ENCODE measurements at places on chromosomes 2 and 18.

GRCh38 chr2:175187378-175187777, 5.9 kb upstream of the ATP5MC3 start:
- no peak for DNase-seq

DNA sequence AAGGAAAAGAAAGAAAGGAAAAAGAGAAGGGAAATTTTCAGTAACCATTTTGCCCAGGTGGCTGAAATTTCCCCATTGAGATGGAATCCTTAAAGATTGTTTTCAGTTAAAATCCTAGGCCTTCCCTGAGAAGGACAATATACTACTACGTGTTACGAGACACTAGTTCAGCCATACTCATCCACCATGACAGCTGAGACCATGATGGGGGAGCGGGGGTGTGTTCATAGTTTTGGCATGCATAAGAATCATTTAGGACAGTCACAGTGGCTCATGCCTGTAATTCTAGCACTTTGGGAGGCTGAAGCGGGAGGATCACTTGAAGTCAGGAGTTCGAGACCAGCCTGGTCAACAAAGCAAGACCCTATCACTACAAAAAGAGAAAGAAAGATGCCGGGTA, 28.0 kb downstream of the PLA2R1 start:
- DNase-seq, result no peak

GRCh38 chr2:12456293-12457106, 260.2 kb upstream of the TRIB2 start:
- peak; percentile 72 for DNase-seq

- no peak for DNase-seq
Measured at GRCh38 chr18:32934201-32934600, 161.4 kb upstream of the KLHL14 start.

- no peak for DNase-seq
Measured at GRCh38 chr2:187003611-187004010, 154.6 kb upstream of the ZSWIM2 start.

DNA sequence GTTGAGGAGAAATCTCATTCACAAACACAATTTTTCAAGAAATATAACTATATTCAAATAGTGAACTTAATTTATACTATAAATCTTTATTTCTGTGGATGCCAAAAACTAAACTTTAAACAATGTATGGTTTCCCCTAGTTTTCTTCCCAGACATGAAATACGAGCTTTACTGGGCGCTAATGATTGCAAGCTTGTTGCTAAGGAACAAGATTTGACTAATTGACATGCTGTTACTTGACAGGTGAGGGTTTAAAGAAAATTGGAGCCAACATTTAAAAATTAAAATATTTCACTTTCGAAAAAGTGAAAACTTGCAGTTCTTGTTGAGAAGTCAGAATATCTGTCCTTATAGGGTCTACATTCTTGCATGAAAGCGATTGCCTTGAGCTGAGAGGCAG, 381.0 kb downstream of the MEIS1 start:
- DNase-seq, result no peak

DNA sequence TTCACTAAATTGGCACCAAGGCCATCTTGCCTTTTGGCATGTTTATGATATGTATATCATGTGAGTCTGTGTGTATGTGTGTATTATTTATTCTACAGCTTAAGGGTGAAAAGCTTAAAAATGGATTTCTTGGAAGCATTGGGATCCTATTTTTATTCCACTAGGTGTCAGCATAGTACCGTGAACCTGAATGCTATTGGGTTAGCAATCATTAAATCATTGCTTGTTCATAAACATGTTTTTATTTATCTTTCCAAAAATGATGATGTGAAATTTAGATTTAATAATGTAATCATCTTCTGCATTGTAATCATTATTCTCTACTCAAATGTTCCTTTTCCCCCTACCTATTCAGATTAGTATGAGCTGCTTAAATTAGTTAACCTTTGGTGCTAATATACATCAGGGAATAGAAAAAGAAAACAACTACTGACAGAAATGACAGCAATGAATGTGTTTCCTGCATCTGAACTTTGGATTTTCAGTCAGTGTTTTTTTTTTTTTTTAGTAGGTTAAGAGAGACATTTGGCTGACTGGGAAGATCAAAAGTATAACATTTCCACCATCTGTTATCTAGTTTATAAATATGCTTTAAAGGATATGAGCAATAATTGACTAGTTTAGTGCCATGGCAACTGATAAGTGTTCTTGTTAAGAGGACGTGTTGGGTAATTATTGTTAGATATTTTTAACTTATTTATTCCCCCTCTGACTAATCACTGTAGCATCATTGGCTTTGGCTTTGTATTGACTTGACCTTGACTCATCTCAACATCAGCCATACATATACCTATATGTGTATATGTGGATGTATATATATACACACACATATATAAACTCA, 14.1 kb upstream of the ZSWIM2 start:
- no peak for DNase-seq

GRCh38 chr18:74866577-74866976, 268.9 kb downstream of the ZNF407 start:
- DNase-seq, result no peak

- DNase-seq, result no peak
Measured at GRCh38 chr2:161223139-161223732, 63.0 kb downstream of the TANK start.

DNA sequence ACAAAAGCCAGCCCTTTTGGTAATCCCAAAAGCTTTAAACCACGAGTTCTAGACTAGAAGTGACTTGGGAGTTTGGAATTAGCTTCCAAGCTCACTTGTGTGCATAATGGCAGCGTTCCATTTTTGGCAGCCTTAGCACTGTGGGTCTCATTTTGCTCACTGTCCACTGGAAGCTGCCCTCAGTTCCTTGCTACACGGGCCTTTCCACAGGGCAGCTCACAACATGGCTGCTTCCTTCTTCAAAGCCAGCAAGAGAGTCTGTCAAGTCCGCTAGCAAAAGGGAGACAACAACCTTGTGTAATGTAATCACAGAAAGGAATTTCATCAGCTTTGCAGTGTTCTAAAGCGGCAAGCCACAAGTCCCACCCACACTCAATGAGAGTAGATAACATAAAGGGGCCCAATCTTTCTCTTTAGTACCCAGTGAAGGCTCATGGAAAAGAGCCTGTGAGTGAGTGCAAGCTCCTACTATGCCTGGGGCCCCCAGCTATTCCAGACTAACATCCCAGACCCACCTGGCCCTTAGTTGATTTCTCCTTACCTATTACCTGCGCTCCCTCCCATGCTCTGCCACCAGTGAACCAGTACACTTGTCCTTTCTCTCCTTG, 239.7 kb upstream of the FBXO11 start:
- DNase-seq, result no peak

- DNase-seq, result no peak
Measured at GRCh38 chr2:177340158-177340557, 52.4 kb upstream of the AGPS start.

GRCh38 chr18:38868757-38869156, 1303.2 kb upstream of the CELF4 start:
- no peak for DNase-seq

DNA sequence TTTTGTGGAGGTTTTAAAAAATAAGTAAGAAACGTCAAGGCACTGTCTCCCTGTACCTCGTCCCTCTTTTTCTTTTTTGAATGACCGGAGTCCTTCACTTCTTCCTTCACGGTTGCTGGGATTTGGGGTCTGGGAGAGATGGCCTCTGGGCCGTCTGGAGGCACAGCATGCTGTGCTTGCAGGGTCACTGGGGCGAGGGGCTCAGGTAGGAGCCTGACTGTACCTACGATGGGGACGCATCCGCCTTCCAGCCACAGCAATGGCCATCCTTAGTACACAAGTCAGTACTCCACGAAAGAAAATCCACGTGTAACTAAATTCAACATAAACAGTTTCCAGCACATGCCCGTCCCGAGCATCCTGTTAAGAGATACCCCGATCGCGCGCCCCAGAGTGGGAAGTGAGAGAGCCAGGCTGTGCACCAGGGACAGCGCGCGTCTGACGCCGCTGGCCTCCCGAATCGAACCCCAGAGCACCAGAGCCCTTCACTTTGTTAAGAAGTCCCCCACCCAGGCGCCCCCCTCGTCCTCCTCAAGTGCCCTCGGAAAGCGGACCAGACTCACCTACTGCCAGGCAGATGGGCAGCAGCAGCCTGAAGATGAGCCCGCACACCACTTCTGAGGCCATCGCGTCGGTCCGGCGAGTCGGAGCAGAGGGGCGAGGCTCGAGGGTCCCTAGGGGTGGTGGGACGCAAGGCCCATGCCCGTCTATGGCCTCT, 1.2 kb downstream of the PIEZO2 start:
- no peak for DNase-seq

GRCh38 chr2:216830346-216830745, 29.5 kb downstream of the TNP1 start:
- no peak for DNase-seq

DNA sequence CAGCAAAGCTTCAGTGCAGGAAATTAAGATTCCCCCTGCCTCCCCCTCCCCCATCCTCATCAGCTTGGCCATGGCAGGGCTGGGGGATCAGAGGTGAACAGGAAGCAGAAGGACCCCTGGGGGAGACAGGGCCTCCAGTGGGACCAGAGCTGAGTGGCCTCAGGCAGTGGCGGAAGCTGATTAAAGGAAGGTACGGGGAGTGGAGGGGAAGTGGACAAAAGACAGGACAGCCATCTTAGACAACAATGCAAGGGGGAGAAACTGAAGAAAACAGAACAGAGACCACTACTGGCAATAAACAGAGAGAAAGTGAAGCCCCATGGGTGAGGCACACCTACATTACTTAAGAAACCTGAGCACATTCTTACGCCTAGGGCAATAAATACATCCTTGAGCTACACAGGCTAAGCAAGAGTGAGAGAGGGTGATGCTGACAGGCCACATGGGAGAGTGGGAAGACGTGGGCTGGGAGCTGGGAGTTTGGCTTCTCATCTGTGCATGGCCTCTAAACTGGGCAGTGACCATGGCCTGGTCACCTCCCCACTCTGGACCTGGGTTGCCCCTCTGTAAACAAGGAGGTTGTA, 59.6 kb downstream of the BCL11A start:
- DNase-seq, result no peak

DNA sequence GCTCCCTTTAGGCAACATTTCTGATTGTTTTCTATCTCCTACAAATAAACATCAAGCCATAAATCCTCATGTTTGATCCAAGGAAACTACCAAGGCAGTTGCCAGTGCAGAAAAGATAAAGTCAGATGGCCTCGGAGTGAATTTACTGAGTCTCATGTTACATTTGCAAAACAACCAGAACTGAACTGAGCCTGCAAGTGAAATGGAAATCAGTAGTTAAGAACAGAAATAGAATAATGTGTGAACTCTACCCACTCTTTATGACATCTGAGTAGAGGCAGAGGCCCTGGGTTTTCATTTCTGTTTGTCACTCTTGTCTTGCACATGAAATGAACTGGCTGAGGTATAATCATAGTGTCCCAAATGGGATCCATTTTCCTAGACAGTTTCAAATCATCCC, 20.4 kb upstream of the DAPL1 start:
- no peak for DNase-seq

- no peak for DNase-seq
Measured at GRCh38 chr2:54975598-54976492, 74.4 kb downstream of the RTN4 start.

GRCh38 chr2:230814616-230815015, 50.1 kb upstream of the ITM2C start:
- no peak for DNase-seq

DNA sequence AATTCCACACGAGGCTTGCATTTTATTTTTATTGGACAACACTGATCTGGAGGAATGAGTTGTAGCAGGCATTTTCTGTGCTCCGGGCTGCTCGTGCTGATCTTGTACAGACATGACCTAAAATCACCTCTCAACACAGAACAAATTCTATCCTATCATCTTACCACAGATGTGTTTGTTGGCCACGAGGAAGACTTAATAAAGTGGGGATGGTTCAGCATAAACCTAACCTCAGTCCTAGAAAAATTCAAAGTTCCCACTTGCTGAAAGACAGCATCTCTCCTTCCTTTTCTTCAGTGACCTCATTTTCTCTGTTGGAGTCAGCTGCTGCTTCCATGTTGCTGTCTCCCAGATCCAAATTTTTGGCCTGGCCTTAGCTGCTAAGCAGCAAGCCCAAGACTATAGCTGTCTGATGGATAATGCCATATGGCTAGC, 45.3 kb downstream of the RBKS start:
- DNase-seq, result no peak

GRCh38 chr2:233499928-233500327, 66.7 kb downstream of the USP40 start:
- no peak for DNase-seq

- no peak for DNase-seq
Measured at GRCh38 chr2:147502711-147503290, 342.0 kb upstream of the ACVR2A start.

DNA sequence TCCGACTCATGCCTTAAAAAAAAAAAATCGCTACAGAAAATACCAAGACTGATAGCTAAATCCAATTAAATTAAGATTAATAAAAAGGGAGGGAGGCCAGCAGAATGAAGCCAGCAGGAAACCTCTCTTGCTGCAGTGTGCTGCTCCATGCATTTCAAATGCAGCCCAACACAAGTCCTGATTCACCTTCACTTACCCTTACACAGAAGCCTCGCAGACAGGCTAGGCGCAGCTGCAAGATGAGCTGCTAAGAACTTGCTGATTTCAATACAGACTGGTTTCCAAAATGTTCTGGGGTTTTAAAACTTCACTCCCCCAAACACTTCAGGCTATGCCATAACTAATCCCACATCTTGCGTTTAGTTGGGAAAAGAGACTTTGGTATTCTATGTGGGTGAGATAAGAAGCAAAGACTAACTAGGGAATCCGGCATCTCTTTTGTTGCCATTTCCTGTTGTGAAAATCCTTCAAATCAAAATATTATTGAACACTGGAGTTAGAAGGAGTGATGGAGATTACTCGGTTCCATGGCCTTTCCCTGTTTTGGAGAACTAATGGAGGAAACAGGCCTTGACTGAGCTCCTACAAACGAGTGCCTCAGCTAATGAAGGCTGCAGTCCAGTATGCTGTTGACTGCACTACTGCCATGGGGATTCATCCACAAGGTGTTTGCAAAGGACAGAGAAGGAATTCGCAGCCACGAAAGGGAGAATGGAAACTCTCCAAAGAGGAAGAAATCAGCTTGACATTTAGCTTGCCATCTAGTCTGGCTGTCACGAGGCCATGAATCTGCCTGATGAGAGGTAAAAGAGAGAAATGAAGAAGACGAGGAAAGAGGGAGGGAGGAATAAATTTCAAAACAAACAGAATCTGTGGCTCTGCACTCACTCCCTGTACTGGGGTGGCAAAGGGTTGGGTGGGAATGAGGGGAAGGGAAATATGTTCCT, 67.3 kb downstream of the CLHC1 start:
- no peak for DNase-seq

DNA sequence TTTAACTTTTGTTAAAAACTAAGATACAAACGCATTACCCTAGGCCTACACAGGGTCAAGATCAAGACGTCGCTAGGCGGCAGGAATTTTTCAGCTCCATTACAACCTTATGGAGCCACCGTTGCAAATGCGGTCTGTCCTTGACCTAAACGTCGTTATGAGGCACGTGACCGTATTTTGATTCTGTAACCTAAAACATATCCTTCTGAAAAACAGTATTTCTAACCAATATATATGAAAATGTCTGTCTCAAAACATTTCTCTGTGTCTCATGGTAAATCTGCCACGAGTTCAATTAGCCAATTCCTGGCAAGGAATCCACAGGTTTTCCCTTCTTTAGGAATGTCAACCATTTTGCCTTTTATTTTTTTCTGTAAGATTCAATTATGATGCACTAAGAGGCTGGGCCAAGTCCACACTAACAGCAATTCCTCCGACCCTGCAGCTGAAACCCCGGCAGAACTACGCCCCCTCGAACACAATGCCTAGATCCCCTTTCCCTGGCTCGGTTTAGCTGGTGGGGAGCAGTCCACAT, 1.7 kb downstream of the RTN4 start:
- peak; percentile 10 for DNase-seq

All from activated naive CD8-positive, alpha-beta T cell treated with anti-CD3 and anti-CD28 coated beads, Interleukin-2, amount 50 U/mL, for 24 hours (primary cell).